ENCODE measurements at places on chromosomes 13 and 19.

GRCh38 chr13:100203696-100204367 is 114.9 kb downstream of the PCCA start:
- DNase-seq: peak; percentile 47

- no peak for DNase-seq
Measured at GRCh38 chr19:4010808-4011110, 3.2 kb downstream of the PIAS4 start.

DNA sequence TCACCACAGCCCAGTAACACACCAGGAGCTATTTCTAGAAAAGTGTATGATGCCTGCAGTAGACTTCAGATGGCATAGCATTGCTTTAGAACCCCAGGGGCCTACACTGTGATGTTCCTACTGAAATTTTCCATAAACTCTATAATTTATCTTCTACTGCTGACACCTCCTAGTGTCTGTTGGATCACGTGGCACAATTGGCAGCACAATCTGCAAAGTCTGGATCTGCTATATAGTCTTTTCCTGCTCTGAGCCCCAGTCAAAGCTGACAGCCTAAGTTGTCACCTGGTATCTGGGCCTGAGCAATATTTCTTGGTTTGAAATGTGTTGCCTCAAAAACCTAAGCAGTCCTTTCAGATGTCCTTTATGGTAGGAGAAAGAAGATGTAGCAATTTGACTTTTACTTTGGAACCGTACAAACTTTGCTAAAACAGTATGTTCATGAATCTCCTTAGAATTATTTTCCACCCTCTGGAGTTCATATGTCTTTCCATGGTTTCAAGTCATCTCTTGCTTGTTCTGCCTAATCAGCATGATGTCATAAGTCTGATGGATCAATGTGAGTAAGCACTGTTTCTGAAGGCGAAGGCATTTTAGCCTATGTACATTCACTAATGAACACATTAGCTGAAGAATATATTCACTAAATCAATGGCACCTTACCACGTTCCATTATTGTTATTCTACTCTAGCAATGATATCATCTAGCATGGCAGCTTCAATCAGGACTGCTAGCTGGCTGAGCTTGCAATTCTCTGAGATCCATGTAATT is 536.5 kb upstream of the NBEA start:
- DNase-seq: no peak

DNA sequence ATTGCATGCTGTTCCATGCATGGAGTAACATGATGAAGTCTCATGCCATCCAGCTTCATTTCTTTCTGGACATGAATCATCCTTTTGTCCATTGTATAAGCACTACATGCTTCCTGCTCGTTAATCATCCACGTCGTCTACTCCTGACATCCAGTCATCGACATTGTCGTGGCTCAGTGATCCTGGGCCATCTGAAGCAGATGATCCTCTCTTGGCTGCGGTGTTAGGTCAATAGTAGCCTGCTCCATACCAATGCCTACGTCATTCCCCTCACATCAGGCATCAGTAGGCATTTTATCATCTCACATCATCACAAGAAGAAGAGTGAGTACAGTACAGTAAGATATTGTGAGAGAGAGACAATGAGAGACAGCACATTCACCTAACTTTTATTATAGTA is 7.9 kb upstream of the MYO16 start:
- DNase-seq: no peak

DNA sequence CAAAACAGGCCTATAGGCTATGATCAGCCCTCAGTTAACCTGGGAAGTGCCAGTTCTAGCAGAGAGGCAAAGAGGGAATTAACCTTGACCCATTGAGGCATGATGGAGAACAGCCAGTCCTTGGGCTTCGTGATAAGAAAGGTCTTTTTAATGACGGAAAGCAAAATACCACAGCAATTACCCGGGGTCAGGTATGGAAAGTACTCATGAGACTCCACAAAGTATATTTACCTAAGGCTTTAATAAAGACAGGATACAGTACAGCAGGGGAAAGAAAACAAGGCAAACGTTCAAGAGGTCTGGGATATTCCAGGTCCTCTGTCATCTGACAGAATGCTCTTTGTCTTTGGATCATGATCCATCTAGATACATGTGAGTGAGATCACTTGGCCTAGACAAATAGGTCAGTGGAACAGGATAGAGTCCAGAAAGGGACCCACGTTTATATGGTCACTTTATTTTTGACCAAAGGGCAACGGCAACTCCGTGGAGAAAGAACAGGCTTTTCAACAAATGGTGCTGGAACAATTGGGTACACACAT is 52.2 kb downstream of the WDFY2 start:
- DNase-seq: no peak

- DNase-seq: no peak
Measured at GRCh38 chr19:46426506-46427162, 2.1 kb downstream of the PNMA8C start.

DNA sequence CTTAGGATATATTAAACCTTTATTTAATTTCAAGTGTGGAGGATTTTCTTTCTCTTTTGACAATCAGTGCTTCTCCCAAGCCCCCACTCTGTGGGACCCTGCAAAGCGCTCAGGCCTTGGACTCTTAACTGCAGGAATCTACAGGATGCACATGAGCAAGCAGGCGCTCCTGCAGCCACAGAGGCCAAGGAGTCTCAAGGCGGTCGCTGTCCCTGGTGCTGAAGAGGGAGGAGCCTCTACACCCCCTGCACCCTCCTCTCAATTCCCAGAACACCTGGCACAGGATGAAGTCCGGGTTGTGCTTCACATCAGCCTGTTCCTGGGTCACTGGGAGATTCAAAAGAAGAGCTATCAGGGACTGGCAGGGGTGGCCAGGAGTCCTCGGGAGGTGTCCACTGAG is 13.5 kb downstream of the OR10H4 start:
- no peak for DNase-seq

GRCh38 chr13:106048386-106048785 is 487.1 kb downstream of the EFNB2 start:
- no peak for DNase-seq

DNA sequence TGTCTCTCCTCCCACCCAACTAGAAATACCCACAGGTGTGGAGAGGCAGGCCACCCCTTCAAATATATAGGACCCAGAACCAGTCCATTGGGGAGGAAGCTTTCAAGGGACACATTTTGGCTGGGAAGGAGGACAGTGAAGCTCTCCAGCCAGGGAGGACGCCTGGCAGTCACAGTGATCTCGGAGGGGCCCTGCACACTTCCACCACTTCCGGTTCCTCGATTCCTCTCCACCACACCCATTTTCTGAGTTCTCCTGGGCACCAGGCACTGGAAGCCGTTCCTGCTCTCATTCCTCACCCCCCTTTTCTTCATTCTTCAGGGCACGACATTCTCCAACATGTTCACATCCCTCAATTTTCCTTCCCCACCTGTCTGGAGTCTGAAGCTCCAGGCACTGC is 30.4 kb upstream of the CEACAM21 start:
- no peak for DNase-seq

GRCh38 chr13:106619688-106620555 is 52.0 kb upstream of the ARGLU1 start:
- DNase-seq: no peak

GRCh38 chr13:42266473-42266872 is 5.5 kb upstream of the AKAP11 start:
- no peak for DNase-seq

DNA sequence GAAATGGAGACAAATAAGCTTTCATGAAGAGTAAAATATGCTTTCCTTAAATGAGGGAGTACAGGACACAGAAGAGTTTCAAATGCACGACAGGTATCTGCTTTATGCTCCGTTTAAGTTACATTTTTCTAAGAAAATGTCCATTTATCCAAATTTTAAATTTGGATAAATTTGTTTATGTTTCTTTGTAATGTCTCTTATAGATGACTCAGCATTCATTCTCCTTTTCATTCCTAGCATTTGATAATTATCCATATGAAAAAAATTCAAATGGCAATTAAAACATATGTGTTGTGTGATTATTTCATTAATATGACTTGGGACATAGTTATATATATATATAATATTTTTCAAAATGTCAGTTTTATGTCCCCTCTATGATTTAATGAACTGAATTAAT is 1449.3 kb downstream of the SLITRK1 start:
- no peak for DNase-seq

DNA sequence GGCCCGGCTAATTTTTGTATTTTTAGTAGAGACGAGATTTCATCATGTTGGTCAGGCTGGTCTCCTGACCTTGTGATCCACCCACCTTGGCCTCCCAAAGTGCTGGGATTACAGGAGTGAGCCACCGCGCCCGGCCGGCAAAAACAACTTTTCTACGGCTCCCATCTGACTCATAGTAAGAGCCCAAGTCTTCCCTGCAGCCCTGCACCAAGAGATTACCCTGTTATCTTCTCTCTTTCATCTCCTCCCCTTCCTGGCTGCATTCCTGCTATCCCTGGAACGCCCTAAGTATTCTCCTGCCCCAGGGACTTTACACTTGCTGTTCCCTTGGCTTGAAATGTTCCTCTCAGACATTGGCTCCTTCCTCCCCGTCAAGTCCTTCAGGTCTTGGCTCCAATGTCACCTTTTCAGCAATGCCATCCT is 6.6 kb downstream of the AP2S1 start:
- DNase-seq: no peak

GRCh38 chr13:47545201-47546024 is 455.7 kb downstream of the SUCLA2 start:
- no peak for DNase-seq

GRCh38 chr13:28035146-28035782 is 46.8 kb upstream of the URAD start:
- no peak for DNase-seq

- no peak for DNase-seq
Measured at GRCh38 chr13:21230516-21230915, 54.1 kb downstream of the MRPL57 start.

DNA sequence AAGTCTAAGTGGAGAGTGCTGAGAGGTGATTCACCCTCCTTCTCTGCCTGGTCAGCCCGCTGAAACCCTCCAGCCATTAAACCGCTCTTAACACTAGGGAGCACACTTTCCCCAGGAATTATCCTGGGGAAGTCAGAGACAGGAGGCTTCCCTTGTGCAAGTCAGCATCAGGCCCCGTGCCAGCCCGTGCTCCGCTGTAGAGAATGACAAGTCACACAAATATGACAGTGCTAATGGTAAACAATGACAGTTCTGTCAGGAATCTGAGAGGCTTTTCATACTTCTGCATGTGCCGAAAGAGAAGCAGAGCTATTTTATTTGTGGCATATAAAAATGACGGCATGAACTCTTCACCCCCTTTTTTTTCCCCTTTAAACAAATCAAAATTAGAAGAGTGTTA is 816.9 kb upstream of the SLC10A2 start:
- no peak for DNase-seq

DNA sequence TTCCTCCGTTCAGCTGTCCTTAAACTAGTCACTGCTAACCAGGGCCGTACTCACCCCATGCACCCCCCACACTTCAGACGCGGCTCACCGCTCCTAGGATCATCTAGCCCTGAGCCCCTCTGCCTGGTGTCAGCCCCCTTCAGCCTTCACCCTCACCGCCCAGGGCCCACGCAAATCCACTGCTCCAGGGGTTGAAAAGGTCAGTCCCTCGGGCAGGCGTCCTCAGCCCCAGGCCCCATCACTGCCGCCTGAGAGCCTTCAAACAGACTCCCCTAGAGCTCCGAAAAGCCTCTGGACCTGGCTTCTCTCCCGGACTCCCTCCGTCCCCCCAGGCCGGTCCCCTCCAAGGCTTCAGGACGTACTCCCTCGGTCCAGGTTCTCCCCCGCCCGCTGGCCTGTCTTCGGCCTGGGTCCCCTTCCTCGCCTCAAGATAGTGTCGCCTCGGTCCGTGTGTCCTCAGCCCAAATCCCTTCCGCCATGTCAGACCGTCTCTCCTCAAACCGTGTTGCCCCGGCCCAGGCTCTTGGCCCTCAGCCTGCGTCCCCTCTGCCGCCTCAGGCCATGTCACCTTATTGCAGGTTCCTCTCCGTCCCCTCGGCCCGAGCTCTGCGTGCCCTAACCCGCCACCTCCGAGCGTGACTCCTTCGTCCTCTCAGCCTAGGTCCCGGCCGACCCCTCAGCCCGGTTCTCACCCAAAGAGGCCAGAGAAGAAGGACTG is 553 bp downstream of the NAPA start:
- no peak for DNase-seq

- DNase-seq: no peak
Measured at GRCh38 chr19:43644181-43644580, 4.5 kb upstream of the CADM4 start.

DNA sequence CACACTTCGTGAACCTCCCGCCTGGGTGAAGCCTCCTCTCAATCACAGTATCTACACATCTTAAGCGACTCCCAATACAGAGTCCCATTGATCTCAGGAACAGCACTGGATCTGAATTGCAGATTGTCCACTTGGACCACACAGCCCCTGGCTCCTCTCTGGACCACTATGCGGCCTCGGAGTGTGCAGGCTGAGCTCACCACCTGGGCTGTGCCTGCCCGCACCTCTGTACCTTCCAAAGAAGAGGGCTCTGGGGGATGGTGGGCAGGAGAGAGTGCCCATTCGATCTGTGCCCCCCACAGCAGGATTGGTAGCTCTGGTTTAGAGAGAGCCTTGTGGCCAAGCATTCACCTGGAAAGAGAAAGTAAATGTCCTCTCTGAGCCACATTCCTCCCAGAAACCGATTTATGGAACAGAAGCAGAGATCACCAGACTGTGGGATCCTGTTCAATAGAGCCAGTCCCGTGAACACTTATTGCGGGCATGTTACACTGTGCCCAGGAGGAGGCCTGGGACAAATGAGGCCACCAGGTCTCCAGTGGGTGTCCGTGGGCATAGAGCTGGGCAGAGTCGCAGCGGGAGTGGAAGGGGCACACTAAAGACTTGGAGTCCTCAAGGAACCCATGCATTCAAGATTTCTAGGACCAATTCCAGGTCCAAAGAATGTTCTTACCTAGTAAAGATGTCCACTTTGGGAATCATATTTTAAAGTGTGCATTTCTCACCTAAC is 141.6 kb upstream of the SOX1 start:
- no peak for DNase-seq

DNA sequence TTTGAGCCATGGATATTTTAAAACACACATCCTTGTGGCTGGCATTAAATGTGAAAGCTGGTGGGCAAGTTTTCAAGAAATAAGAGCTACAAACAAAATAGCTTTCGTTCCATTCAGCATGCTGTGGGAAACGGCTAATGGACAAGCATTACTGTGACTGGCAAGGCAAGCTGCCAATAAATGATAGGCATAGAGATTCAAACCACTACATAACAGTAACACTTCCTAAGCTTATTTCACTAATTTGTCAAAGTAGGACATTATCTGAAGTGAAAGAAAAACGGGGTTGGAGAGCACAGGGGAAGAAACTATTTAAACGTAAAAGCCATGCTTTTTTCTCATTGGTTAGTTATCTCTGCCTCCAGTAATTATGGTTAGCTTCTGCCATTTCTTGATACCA is 26.0 kb downstream of the OBI1 start:
- DNase-seq: no peak

DNA sequence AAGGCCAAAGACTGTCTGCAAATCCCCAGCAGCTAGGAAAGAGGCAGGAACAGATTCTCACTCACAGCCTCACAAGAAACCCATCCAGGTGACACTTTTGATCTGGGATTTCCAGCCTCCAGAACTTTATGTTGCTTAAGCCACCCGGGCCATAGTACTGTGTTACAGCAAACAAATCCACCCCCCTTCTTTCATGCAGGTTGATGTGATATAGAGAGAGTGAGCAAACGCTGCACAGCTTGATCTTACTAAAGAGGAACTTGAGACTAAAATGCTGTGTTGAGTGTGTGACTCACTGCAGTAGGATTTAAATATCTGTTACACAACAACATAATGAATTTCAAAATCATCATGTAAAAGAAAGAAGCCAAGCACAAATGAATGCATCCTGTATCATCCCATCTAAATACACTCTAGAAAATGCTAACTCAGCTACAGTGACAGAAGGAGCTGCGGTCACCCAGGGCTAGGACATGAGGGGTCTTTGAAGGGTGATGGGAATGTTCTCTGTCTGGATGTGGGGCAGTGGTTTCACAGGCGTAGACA is 32.2 kb downstream of the RCBTB2 start:
- DNase-seq: no peak
